ENCODE measurements at places on chromosomes 2 and 18.
A peak's percentile ranks its signal among the peaks of the same experiment; 100 is the strongest.

GRCh38 chr18:22168360-22168921 lies 948 bp upstream of the GATA6 start:
- peak; percentile 20 for DNase-seq

DNA sequence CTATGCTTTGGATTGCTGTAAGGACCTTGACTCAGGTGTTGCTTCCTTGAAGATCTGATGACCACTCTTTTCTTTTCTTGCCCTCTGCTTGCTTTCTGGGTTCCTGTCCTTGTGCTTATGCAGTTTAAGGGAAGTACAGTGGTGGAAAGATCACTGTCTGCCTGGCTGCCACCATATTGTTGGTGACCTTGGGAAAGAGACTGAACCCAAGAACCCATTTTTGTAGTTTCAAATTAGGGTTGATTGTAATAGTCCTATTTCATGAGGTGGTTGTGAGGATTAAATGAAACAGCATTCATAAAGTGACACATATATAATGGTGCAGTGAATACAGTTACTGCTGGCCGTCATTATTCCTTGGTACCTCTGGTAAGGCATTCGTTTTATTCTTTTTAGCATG lies 41.1 kb downstream of the MAP4K4 start:
- DNase-seq = no peak

- no peak for DNase-seq
These were observed 794.4 kb upstream of the ID2 start for GRCh38 chr2:7887441-7887840.

DNA sequence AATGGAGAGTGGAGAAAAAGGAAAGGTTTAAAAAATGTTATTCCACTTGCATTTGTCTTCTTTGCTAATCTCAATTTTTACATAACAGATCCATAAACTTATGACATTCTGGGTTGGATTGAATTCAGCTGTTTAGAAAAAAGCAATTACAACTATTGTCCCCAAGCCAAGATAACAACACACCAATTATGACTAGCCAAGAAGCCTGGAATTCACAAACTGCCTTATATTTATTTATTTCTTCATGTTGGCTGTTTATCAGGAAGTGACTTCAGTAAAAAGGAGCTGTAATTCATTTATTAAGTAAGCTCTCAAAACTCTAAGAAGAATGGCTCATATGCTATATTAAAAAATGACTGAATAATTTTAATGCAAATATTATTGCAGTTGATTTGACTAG lies 137.4 kb downstream of the CALCRL start:
- DNase-seq = no peak

GRCh38 chr2:171084128-171084527 lies 76.6 kb downstream of the TLK1 start:
- no peak for DNase-seq

GRCh38 chr2:101478181-101479001 lies 3.5 kb upstream of the RFX8 start:
- no peak for DNase-seq

- no peak for DNase-seq
These were observed 10.0 kb downstream of the CAPN10 start for GRCh38 chr2:240596491-240596931.

GRCh38 chr2:39481611-39482010 lies 44.5 kb upstream of the MAP4K3 start:
- DNase-seq = peak; percentile 67

DNA sequence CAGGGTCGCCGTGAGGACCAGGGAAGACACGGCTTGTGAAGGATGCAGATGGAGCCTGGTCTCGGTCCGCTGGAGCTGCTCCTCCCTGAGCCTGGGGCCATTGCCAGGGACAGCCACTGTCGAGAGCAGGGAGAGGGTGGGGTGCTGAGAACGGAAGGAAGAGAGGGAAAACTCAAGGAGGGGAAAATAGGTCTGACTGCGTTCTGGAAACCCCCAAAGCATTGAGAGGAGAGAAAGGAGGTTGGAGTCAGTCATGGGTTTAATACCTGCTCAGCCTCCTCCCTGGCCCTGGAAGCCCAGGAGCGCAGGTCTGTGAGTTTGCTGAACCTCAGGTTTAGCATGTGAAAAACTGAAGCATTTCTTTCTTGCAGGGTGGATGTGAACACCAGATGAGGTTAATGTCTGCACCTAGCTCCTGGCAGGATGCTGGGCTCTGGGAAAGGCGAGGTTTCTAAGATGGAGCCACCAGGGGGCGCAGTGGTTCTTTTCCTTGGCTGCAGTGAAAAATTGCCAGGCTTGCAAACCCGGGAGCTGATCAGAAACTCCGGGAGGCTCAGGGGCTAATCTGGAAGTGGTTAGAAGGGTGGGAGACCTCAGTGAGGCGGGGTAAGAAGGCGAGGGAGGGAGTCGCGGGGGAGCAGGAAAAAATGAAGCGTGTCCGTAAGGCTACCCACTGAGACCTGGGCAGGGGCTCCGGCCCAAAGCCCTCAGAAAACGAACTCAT lies 33.6 kb upstream of the RNF149 start:
- DNase-seq = peak; percentile 72

DNA sequence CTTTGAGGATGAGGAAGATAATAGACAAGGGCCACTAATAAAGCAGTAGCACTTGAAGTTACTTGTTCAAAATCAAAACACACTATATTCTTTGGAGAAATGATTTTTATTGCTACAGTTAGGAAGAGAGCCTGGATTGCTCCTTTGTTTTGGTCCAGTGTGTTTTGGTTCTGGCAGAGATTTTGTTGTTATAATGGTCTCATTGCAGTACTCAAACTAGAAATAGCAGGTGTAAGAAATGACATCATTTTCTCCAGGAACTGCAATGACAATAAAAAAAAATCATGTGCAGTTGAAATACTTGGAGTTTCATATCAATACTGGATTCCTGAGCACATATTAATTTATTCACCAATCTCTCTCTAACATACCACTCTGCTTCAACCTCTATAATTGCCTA lies 490.3 kb downstream of the CCDC85A start:
- no peak for DNase-seq

- DNase-seq = no peak
These were observed 24.5 kb downstream of the ROCK2 start for GRCh38 chr2:11319939-11320338.

GRCh38 chr2:181268174-181268867 lies 188.9 kb upstream of the ITGA4 start:
- DNase-seq = no peak

DNA sequence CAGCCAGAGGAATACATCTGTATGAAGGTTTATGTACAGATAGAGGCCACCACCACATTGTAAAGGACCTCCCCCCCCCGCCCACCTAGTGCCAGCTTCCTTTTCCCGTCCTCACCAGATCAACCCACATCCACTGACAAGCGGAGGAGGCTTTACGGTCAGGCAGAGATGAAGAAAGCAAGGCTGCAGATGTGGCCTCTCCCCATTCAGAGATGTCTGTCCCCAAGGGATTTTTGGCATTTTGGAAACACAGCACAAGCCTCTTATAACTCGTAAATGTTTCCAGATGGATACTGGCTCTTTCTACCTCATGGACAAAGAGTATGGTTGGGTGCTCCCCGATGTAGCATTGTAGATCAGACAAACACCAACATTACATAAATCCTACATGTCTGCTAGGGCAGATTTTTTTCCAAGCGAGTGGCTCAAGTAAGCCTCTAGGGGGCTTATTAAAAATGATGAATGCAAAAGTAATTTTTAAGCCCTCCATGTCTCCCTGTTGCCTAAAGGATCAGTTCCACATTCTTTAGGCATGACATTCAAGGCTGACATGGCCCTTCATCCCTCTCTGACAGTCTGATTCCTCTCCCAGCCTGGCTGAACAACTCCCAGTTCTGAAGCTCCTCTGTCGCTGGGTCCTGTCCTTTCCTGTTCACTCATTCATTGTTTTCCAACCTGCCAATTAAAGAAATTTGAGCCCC lies 11.7 kb downstream of the VIT start:
- DNase-seq = peak; percentile 14

DNA sequence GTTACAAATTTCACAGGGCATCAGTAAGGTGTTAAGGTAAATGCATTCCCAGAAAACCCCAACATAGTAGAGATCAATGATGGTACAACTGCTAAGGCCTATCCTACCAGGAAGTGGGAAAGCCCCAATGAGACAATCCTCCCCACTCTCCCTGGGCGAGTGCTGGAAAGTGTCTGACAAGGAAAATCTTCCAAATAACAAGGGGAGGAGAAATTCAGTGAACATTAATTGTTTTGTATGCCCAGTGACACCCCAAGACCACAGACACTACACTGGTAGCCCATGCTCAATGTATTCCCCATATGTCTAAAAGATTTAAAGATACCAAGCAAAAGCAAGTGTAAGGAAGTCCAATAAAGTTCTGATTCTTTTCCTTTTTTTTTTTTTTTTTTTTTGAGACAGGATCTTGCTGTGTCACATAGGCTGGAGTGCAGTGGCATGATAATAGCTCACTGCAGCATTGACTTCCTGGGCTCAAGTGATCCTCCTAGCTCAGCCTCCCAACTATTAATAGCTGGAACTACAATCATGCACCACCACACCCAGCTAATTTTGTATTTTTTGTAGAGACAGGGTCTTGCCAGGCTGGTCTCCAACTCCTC lies 24.7 kb downstream of the B4GALT6 start:
- DNase-seq = no peak

- DNase-seq = no peak
These were observed 12.2 kb upstream of the SH3BP4 start for GRCh38 chr2:234939576-234939975.

DNA sequence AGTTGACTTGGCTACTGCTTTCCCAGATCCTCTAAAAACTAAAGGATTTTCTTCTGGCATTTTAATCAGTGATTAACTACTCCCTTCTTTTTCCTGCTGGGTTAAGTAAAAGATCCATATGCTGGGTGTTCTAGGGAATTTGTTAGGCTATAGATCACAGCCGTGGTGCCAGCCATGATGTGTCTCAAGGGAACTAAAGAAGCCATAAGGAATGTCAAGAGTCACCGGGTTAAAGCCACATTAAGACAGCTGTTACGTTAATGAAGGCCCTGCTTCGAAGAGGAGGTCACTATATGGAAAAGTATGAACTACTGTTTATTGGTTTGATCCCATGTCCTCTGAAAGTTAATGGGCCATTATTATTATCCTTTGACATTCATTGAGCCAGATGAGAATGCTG lies 70.7 kb downstream of the PAX3 start:
- no peak for DNase-seq

GRCh38 chr18:32175265-32175664 lies 14.6 kb upstream of the MEP1B start:
- no peak for DNase-seq

DNA sequence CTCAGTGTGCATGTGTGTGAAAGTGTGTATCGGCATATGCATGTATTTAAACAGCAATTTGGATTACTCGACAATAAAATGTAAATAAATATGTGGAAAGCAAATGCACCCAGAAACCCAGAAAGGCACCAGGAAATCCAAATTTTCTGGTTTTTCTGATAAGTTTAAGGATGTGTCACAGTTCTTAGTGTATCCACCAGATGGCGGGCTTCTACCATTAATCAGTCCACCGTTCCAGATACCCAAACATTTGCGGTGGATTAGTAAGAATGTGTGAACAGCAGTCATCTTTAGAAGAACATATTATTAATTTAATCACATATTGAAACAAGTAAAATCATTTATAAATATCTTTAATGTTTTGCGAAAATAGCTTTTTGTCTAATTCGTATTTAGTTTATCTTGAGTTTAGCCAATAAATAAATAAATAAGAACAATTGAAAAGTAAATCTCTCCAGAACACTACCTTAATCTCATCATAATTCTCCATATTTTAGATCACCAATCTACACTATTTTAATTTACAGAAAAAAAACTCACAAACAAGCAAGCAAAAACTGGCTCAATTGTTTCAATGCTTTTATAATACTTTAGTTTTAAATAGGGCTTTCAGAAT lies 298.9 kb downstream of the DSEL start:
- DNase-seq = peak; percentile 25

GRCh38 chr2:102992607-102993006 lies 230.8 kb downstream of the TMEM182 start:
- DNase-seq = no peak

DNA sequence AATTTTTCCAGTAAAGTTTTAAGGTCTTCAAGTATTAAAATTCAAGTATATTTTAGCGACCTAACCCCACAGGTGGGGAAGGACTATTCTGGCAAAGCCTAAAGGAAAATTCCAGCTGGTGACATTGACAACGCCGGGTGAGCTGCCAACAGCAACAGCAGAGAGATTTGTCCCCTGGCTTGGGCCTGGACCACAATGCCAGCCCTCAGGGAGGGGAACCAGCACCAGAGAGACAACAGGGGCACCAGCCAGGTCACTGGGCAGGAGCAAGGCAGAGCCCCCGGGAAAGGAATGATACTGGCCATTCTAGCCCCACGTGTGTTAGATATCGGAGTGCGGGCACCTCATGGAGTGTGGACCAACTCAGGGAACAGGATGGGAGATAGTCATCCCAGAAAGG lies 95.7 kb downstream of the ARMC9 start:
- no peak for DNase-seq

- DNase-seq = no peak
These were observed 1058.3 kb upstream of the TMEFF2 start for GRCh38 chr2:193253014-193253530.

GRCh38 chr2:128403814-128404708 lies 85.4 kb upstream of the HS6ST1 start:
- DNase-seq = no peak

DNA sequence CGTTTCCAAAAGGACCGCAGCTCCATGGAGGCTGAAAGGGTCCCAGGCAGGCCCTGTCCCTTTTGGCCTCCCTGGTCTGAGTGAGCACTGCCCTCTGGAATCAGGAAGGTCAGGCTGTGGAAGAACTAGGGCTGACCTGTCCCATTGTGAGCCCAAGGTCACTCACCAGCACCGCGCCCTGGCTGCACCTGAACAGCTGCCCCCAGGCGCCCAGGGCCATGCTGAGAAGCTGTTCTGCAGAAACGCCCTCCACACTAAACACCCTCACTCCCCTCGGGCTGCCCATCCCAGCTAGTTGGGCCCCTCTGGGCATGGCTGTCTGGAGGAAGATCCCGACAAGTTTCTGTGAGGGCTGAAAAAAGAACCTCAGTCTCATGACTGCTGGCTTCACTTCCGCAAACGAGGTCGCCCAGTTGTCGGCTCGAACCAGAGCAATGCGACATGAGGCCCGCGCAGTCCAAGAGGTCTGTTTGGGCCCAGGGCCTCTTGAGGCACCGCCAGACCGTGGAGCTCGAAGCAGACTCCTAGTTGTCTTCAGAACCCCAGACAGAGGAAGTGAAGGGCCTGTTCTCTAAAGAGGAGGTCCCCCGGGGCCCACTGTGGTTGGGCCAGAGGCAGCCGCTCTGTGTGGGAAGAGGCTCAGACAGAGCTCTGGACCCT lies 64.4 kb downstream of the INPP5D start:
- no peak for DNase-seq

DNA sequence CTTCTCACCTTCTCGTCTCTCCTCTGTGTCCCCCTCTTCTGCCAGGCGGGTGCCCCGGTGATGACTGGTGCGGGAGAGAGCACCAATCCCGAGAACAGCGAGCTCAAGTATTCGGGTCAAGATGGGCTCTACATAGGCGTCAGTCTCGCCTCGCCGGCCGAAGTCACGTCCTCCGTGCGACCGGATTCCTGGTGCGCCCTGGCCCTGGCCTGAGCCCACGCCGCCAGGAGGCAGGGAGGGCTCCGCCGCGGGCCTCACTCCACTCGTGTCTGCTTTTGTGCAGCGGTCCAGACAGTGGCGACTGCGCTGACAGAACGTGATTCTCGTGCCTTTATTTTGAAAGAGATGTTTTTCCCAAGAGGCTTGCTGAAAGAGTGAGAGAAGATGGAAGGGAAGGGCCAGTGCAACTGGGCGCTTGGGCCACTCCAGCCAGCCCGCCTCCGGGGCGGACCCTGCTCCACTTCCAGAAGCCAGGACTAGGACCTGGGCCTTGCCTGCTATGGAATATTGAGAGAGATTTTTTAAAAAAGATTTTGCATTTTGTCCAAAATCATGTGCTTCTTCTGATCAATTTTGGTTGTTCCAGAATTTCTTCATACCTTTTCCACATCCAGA lies 31.3 kb downstream of the GATA6 start:
- no peak for DNase-seq

GRCh38 chr2:25971596-25971995 lies 10.7 kb downstream of the KIF3C start:
- DNase-seq = no peak
